ENCODE measurements at places on chromosomes 4 and X. TPM values are rescaled to one million over a fixed set of nuclear protein-coding genes. Genes with fewer than 3 reads are reported as not detected.

GK2 gene
- total RNA-seq = not detected

FGFBP2 gene
- not detected for total RNA-seq

PJA1 gene
- 37.6 TPM for total RNA-seq

TGIF2LX gene
- not detected for total RNA-seq

FLNA gene
- 3,170 TPM for total RNA-seq

ALB gene
- total RNA-seq = 0.22 TPM

PDE6B gene
- total RNA-seq = not detected

C4orf51 gene
- total RNA-seq = not detected

HDAC8 gene
- 40.5 TPM for total RNA-seq

HERC6 gene
- total RNA-seq = 4.8 TPM

CLNK gene
- not detected for total RNA-seq

XAGE1B gene
- total RNA-seq = not detected

MMRN1 gene
- 0.73 TPM for total RNA-seq

GRID2 gene
- total RNA-seq = 3.5 TPM

NKX3-2 gene
- 0.07 TPM for total RNA-seq

SH2D1A gene
- total RNA-seq = not detected

NAT8L gene
- 2.0 TPM for total RNA-seq

TACR3 gene
- total RNA-seq = not detected

ADGRG4 gene
- not detected for total RNA-seq

CFP gene
- 0.12 TPM for total RNA-seq

FRAS1 gene
- 5.5 TPM for total RNA-seq

RAB39B gene
- total RNA-seq = not detected

SAP30 gene
- total RNA-seq = 38.8 TPM

TMEM271 gene
- not detected for total RNA-seq

TEX13C gene
- total RNA-seq = not detected

CXorf38 gene
- 16.2 TPM for total RNA-seq

KIT gene
- not detected for total RNA-seq

NUDT10 gene
- 0.22 TPM for total RNA-seq
